Stimulated activated CD4-positive, alpha-beta T cell treated with anti-CD3 and anti-CD28 coated beads, Interleukin-12 subunit alpha, Interleukin-12 subunit beta, amount 100 ng/mL, for 48 hours (primary cell): ENCODE measurements at places on chromosomes 7 and 10.

GRCh38 chr10:22259280-22259679 lies 41.5 kb upstream of the EBLN1 start:
- no peak for DNase-seq

GRCh38 chr7:79452032-79452494 lies 1.4 kb downstream of the MAGI2 start:
- DNase-seq = no peak

GRCh38 chr10:79179164-79179956 lies 110.6 kb downstream of the ZMIZ1 start:
- DNase-seq = no peak

GRCh38 chr10:61763778-61764177 lies 101.0 kb downstream of the CABCOCO1 start:
- no peak for DNase-seq

DNA sequence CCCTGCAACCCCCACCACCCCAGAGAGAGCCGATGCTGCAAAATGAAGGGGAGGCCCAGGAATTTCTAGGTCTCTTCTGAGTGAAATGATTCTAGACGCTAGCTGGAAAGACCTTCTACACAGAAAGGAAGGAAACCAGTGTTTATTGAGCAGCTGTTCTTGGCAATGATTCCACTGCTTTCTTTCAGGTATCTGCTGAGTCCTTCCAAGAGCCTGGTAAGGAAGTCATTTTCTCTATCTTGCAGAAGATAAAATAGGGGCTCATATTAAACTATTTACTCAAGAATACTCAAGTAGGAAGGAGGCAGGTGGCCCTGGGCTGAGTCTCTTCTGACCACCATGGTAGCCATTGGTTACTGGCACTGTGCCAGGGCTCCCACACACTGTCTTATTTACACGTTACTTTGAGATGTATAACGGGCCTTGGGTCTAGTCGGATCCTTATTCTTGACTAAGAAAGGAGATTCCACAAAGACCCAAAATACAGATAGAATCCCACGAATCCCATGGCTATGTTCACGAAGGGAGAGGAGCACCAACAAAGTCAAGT lies 112.1 kb downstream of the GALNT11 start:
- DNase-seq = no peak
